ENCODE measurements at places on chromosomes 6 and 20. TPM values are rescaled to one million over a fixed set of nuclear protein-coding genes. Genes with fewer than 3 reads are reported as not detected.

- DNase-seq = no peak
Observed at GRCh38 chr20:35027301-35027700, 65.3 kb downstream of the TRPC4AP start.

- no peak for DNase-seq
Observed at GRCh38 chr6:17102258-17102870, 514 bp downstream of the STMND1 start.

GRCh38 chr6:158165919-158166416, 2.1 kb downstream of the SERAC1 start:
- no peak for DNase-seq

- DNase-seq = no peak
Observed at GRCh38 chr6:149220882-149221773, 96.4 kb upstream of the TAB2 start.

DNA sequence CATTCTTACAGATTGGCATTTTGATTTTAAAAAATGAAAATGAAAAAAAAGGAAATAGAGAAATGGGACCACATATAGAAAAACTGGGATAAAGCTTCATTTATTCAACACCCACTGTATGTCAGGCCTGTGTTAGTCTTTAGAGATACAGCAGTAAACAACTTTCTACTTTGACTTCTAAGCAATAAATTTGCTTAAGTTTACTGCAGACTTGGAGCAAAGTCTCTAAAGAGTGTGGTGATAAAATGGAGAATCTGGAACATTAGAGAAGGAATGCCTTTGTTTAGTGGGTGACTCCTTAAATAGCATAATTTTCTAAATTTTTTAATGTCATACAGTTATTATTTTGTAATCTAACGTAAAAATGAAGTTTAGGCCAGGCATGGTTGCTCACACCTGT, 80.7 kb upstream of the CNKSR3 start:
- no peak for DNase-seq

- DNase-seq = no peak
Observed at GRCh38 chr6:150298030-150298380, 70.8 kb upstream of the IYD start.

DNA sequence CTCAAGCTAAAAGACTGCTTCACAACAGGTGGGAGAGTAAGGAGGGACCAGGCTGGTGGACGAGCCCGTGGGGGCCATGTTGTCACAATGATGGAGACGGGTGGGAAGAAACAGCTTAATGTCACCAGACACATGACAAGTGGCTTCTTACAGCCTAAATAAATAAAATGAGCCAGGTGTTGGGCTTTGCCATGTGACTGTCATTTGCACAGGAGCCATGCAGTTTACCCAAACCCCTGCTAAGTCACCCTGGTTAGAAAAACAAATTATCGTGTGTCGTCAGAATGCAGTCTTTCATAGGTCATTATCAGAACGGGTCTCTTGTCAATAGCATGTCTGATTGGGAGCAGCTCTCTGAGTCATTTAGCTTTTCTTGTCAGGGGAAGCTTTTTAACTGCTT, 18.5 kb downstream of the BTBD3 start:
- no peak for DNase-seq

- no peak for DNase-seq
Observed at GRCh38 chr6:128131566-128131965, 230.7 kb upstream of the THEMIS start.

NOTCH4 gene
- total RNA-seq = 10.9 TPM

SLC4A11 gene
- total RNA-seq = not detected

CASS4 gene
- total RNA-seq = 0.76 TPM

MEP1A gene
- total RNA-seq = not detected

TRDN gene
- not detected for total RNA-seq

C2 gene
- total RNA-seq = 24.8 TPM

Data from uterus (tissue), 4 donors.